CD4-positive, alpha-beta T cell treated with Interleukin-4 for 4 hours (primary cell): ENCODE measurements at places on chromosomes 4 and X.
A peak's percentile ranks its signal among the peaks of the same experiment; 100 is the strongest.

DNA sequence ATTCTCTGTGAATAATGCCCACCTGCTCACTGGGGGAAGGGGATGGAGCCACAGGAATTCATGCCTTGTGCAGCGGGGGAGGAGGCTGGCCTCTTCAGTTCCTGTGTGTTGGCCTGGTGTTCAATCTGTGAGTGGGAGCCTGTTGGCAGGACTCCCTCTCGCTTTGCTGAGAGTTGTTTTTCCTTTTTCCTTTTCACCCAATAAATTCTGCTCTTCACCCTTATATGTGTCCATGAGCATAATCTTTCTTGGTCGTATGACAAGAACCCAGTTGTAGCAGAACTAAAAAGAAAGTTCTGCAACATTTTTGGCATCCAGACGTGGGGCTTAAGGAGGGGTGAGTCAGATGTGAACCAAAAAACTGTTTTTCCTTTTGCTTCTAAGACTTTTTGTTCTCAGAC lies 235.2 kb upstream of the HDX start:
- no peak for DNase-seq

DNA sequence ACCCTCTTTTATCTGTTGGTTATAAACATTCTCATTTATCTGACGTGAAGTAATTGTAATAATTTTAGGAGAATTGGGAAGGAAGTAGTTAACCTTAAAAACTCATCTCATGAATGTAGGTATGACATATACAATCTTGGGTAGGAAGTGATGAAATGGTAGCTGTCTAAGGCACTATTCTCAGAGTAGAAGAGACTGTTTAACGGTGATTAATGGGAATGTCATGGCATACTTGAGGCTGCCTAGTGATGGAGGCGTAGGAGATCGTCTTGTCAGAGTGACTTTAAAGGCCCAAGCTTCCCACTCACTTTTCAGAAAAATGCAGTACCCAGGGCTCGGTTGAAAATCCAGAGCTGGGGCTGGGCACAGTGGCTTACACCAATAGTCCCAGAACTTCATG lies 19.4 kb upstream of the AGA start:
- no peak for DNase-seq

- DNase-seq, result no peak
These were observed 107.2 kb downstream of the TAB3 start for GRCh38 chrX:30781711-30782444.

GRCh38 chrX:133454491-133454914 lies 39.2 kb upstream of the GPC4 start:
- DNase-seq, result no peak

DNA sequence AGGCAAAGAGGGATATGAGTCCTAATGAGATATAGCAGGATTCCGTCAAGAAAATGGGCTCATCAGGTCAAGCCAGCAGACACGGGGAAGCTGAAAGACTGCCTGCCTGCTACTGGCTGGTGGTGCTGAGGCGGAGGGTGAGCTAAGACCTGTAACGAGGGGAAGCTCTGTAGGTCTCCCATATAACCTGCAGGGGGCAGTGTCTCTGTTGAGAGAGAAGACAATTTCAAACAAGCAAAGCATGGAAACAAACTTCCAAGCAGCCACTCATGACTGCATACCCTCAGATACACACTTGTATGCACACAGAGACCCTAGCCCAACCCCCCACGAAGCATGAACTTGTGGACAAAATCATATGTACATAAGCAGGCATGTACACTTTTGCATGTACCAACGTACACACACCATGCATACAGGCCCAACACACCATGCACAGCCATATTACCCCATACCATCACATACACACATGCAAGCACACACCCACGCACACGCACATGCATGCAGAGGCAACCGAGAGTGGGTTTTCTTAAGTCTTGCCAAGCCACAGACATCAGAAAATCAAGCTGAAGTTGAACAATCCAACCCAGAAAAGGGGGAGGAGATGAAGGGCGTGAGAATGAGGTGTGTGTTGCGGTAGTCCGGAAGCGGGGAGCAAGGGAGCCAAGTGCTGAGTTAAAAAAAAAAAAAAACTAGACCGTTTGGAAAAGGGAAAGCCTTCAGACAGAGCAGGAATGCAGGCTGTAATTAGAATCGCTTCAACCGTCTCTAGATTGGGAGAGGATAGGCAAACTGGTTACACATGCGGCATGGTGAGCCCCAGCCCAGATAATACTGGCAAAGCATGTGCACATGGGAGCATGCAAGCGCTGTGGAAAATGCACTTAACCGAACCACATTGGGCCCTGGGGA lies 71.0 kb downstream of the PJA1 start:
- DNase-seq, result peak; percentile 28

DNA sequence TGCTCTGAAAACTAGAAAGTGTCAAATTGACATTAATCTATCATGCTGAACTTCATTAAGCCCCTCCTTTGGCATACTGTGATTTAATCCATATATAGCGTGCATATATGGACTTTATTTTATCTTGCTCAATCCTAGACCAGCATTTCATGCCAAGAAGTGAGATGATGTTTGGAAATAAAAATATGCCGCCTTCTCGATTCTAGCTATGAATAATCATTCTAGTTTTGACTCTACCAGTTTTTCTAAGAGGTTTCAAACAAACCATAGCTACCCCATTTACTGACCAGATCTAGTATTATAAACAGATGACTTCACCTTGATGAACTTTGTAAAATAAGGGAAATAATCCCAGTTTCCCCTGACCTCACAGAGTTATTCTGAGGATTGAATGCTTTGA lies 95.0 kb downstream of the ARX start:
- DNase-seq, result no peak

DNA sequence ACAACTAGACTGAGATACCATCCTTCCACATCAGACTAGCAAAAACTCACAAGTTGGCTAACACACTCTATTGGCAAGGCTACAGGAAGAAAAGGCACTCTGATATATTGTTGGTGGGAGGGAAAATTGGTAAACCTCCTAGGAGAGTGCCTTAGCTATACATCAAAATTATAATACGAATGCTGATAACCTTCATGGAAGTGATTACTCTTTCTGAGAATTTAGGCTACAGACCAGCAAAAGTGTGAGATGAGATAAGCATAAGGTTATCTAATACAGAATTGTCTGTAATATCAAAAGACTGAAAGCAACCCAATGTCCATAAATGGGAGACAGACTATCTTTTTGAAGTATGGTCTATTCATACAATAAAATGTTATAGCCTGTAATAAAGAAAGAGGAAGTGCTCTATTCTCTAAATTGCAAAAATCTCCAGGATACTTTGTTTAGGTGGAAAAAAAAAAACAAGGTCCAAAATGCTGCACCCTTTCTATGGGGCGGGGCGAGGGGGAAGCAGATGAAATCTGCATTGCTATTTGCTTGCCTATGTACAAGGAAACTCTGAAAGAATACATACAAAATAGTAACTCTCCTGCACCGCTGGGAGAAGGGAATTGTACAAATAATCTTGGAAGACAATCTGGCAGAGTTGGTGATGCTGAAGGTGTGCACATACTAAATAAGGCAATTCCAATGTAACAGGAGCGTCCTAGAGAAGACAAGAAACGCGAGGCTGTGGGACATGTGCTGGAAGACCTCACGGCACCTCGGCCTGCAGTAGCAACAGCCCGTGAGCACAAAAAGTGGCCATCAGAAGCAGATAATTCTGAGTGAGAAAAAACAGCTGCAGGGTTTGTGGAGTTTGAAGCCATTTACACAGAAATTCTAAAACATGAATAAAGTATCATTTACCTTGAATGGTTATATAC lies 109.7 kb downstream of the AFAP1 start:
- DNase-seq, result no peak

DNA sequence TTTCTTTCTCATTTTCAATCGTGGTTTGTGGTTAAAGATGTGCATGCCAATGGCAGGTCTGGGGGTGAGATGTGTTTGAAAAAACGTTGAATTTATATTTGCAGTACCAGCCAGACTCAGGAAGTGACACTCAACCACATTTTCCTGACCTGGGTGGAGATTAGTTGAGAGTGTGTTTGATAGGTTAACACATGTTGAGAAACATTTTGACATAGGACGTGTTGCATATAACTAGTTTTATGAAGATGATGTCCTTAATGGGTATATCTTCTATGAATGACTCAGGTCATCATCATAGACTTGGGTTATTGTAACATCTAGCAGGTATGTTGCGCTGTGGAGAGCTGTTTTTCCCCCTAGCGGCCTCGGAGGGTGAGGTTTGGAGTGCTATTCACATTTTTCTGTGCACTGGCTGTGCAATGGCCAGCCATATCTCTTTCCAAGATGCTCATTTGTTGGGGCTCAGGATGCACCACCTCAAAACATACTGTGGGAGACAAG lies 21.7 kb upstream of the CD38 start:
- DNase-seq, result peak; percentile 91

GRCh38 chr4:11543706-11544105 lies 115.0 kb upstream of the HS3ST1 start:
- DNase-seq, result peak; percentile 5
